ENCODE measurements at places on chromosomes 3 and 15.

DNA sequence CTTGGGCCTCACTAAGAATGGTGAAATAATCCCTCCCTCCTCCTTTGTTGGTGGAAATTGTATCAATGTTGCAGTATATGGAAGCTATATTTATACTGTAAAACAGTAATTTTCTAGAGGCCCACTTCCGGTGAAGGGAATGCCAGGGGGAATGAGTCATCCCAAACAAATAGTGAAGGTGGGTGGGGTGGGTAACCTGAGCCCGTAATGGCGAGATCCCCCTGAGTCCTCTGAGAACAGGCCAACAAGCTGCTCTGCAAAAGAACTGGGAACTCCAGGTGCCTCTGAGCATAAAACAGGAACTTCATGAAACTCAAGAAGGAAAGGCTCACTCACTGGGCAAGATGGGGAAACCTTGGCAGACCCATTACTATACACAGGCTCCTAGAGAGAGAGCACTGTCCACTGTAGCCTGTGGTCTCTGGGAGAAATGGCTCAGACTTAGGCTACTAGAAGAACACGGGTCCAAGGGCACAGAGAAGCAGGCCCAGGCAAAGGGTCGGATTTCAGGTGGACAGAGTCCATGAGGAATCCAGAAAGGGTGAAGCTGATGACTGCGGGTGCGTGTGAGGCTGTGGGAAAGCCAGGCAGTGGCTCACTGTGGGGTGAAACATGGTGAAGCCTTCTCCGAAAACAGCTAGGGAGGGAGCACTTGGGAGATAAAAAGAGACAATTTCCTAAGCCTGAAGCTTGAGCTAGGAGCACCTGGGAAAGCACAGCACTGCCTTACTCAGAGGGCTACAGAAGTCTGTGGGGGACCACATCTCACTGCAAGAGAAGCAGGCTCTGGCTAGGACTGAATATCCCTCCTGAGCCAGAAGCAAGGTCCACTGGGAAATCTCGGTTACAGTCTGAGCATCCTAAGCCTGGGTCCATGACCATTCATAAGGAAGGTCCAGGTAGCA is 19.8 kb downstream of the LARP6 start:
- DNase-seq = no peak

DNA sequence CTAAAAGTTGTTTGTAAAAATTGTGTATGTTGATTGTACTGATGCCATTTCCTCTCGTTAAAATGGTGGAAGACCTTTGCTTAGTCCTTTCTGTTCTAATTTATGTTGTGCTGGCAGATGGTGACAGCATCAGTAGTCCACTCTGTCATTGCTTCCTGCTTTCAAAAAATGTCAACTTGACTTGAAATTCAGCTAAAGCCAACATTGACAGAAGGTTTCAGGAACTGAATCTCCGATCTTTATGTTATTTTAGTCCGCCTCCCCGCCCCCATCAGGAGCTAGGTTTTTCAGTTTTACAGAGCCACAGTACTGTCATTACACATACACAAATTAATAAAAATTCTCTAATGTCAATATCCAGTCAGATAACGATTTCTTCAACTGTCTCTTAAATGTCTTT is 1.5 kb downstream of the CEP63 start:
- peak; percentile 17 for DNase-seq

DNA sequence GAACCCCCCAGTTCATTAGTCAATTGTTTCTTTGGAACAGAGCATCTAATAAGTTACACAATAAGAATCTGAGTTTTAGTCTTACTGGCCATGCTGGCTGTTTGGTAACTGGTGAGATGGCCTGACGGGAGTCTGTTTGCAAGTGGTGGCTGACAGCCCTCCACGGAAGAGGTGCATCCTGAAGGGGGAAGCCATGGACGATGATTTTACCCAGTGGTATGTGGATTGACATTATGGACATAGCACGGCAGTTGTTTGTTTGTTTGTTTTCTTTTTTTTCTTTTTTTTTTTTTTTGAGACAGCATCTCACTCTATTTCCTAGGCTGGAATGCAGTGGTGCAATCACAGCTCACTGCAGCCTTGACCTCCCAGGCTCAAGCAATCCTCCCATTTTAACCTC is 156.0 kb downstream of the RPLP1 start:
- no peak for DNase-seq

- no peak for DNase-seq
Measured at GRCh38 chr3:194988495-194989165, 282.3 kb downstream of the XXYLT1 start.

DNA sequence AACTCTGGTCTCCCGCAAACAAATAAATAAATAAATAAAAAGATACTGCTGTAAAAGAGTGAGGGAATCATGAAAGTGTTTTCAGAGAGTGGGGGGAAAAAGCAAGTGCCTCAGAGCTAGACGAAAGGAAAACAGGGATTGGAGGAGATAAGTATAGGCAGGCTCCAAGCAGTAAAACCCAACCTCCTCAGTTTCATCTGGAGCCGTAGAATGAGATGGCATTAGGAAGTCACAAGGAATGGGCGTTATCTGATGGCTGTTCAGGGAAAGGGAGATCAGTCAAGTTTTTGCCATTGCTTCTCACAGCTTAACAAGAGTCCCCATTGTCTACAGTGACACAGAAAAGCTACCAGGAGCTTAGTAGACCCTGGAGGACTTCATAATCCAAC is 451.5 kb upstream of the PPP2R3A start:
- no peak for DNase-seq

GRCh38 chr3:126962756-126963155 is 20.2 kb upstream of the PLXNA1 start:
- no peak for DNase-seq

GRCh38 chr3:46953234-46954010 is 23.1 kb downstream of the CCDC12 start:
- DNase-seq = peak; percentile 33

DNA sequence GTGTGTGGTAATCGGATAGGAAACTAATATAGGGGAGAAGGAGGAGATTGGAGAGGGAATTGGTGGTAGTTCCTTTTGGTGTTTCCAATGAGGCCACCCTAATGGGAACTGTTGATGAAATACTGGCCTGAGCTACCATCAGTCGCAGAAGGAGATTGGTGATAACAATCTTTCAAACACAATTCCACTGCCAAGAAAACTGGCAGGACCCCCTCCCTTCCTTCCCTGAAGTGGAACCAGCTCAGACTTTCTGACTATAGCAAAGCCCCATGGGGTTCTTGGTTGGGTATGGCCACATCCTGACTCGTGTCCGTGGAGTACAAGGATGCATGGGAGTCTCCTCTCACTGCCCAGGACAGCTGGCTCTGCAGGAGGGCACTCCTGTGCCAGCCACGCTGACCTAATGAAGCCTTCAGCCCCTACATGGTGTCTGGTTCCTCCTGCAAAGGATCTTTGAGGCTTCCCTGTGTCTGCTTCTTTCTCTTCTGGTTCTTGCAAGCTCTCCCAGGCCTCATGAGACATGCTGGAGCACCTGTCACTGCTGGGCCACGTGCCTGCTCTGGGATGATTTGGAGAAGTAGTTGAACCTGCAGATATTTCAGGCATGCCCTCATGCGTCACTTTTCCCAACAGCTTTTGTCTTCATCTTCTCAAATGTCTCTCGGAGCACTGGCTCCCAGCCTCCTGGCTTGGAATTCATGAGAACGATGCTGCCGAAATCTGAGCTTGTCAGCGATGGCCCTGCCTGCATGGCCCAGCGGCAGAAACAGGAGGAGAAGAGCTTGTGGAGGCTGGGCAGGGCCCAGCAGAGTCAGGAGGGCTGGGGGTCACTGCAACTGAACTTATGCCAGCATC is 90.0 kb upstream of the ADPGK start:
- no peak for DNase-seq

DNA sequence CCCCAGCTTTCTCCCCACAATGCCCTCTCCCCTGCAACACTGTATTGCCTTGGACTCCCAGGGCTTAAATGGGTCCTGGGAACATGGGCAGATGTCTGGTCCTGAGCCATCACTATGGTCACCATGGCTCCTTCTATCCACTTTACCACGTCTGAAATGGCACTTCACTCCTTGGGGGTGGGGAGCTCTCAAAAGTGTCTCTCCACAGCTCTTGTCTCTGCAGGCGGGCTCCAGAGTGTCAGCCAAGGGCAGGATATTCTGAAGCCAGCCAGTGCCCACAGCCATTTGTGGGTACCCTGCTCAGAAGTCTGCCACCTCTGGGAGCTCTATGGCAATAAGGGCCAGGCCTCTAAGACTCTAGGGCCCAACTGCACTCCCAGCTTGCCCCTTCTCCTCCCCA is 163.9 kb downstream of the PPM1L start:
- DNase-seq = no peak

GRCh38 chr15:101088788-101089578 is 162.9 kb downstream of the CHSY1 start:
- peak; percentile 89 for DNase-seq

DNA sequence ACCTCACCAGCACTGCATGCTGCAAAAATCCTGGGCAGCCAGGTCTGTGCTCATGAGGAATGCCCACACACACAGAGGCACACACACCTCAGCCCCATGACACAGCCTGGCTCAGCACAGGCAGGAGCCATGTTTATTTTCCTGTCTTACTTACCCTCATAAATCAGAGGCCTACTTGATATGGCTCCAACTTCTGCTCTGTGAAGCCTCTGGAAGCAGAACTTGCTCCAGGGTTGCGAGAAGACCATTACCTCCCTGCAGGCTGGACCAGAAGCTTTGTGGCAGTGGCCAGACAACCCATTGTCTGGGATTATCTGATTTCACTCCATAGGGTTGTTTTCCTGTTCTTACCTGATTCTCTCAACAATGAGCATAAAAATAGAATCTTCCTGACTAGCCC is 43.8 kb upstream of the CMTM8 start:
- DNase-seq = no peak

DNA sequence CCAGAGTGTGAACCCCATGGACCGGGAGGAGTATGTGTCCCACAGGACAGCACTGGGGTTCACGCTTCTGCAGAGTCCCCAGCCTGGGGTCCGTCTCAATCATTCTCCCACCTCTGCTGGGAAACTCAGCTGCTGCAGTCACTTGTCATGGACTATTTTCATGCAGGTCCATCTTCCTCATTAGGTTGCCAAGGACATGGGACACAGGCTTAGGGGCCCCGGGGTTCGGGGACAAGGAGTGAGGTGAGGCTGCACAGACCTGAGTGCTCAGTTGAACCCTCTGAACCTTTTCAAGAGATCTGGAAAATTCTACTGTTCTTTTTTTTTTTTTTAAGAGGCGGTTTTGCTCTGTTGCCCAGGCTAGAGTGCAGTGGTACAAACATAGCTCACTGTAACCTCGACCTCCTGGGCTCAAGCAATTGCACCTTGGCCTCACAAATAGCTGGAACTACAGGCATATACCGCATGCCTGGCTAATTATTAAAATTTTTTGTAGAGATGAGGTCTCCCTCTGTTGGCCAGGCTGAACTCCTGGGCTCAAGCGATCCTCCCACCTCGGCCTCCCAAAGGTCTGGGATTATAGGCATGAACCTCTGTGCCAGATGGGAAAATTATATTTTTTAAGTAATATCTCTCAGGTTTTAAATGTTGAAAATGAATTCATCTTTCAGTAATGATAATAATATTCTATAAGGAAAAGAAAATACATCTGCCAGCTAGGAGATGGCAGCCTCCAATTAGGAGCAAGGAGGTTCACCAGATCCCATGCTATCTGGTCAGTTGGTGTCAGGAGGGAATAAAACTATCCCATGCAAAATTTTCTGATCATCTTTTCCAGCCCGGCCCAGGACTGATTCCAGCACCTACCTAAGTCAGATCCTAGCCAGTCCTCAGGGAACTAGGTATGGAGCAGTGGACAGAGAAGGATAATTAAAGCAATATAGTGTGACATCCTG is 45.2 kb downstream of the RPN1 start:
- no peak for DNase-seq

- no peak for DNase-seq
Measured at GRCh38 chr3:77256584-77257503, 216.9 kb downstream of the ROBO2 start.

DNA sequence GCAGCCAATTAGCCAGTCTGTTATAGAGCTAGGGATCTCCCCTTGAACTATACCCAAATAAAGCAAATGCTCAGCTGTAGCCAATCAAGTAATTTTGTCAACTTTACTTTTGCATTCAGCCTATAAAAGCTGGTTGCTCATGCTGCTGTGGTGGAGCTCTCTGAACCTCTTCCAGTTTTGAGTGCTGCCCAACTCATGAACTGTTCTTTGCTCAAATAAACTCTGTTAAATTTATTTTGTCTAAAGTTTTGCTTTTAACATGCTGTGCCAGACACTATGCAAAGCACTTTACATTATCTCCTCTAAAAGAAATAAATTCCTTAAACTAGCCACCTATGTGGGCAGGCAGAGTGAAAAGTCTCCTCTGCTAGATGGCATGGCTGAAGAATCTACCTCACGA is 51.6 kb upstream of the PXYLP1 start:
- no peak for DNase-seq

DNA sequence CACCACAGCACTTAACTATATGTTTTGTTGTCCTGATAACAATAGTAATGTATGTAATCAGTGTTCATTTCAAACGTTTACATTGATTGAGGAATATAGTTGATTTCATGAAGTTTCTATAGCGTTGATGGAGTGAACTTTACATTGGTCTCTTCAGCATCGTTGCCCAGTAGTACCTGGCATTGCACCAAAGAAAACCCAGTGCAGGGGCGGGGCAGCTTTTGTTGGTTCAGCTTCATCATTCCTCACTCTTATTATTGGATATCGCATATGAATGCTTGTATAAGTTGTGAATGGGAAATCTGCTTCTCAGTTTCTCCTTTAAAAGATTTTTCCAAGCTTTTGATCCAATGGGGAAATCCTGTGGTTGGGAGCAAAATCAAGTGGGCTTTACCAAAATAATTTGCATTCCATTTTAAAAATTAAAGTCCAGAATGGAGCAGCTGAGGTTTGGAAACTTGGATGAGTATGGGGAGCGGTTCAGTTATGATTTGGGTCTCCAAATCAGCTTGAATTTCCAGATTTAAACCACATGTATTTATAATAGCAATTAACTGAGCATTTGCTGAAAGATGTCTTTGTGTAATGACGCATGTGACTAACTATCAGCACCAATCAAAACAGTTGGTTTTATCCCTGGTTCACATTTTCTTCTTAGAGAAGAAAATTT is 213.7 kb downstream of the ALCAM start:
- DNase-seq = no peak

DNA sequence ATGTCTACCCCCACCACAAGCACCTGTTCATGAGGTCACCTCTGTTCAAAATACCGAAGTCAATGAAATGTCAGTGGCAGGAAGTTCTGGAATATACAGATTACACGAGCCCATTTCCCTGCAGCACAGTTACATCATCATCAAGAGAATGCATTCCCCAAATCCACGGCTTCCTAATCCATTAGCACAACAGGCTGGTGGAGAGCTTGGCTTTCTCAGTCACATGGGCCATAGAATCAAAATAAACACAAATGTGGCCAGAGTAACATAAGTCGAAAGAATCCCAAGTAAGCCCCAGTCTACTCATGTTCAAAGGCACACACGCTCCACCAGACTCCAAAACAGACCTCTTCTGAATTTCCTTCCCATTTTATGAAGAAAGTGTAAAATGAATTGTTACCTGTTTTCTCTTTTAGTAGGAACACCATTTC is 419.3 kb downstream of the MAGI1 start:
- DNase-seq = no peak

DNA sequence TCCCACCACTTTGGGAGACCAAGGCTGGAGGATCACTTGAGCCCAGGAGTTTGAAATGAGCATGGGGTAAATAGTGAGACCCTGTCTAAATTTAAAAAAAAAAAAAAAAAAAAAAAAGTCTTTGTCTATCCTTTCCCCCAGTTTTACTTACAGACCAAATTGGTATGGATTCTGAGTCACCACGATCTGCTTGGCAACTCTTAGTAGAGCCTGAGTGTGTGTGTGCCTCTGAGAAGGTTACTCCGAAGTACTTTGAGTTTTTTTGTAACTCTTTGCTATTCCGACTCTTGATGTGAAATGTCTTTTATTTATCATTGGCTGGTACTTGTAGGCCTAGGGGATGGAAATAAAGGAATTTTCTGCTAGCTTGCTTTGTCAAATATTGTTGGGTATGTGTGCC is 63.3 kb downstream of the RBM6 start:
- DNase-seq = no peak

Measured in activated CD4-positive, alpha-beta T cell treated with anti-CD3 and anti-CD28 coated beads, Interleukin-2, Interleukin-6, amounts not matched to agents 100 ng/mL and 50 ng/mL, durations not matched to agents 16 hours and 8 hours (primary cell).